Esophagus squamous epithelium (tissue), 5 donors: ENCODE measurements at places on chromosomes 5 and 9.

DNA sequence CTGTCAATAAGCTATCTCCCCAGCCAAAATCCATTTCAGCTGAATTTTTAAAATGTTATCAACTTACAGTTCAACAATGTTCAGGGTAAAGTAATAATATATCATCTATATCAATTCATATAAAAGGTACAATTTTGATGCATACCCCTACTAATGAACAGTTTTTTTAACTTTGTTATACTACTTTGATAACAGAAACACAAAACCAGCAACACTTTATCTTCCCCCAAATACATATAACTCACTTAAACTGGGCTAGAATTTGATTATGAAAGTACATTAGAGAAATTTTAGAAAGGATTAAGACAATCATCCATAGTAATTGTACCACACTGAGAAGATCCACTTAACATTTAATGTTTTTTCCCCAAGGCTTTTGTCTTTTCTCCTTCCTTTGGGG lies 5.1 kb downstream of the CDO1 start:
- no peak for DNase-seq

DNA sequence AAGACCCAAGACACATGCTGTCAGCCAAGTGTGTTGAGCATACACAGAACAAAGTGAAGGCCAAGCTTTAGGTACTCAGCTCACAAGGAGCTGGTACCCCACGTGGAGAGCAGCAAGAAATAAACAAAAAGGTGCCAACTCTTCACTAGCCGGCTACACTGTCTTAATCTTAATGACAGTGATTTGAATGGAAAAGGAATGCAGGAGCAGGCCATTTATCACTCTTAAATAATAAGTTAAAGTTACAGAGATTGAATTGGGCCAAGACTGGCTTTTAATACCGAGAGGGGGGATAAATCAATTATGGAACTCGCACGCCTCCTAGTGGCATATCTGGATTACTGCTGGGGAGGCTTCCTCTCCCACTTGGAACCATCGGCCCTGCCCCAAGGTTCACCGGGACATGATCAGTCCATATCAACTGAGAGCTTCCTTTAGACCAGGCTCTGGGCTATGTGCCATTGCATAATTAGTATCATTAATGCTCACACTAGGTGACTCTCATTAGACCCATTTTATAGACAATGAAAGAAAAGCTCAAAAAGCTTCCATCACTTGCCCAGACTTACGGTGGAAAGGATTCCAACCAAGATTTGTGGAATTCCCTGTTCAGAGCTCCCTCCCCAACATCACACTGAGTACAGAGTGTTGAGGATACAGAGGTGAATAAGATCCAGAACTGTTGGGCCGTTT lies 94.0 kb downstream of the ACTL7B start:
- no peak for DNase-seq

- no peak for DNase-seq
Measured at GRCh38 chr5:6455571-6456200, 7.0 kb downstream of the UBE2QL1 start.

DNA sequence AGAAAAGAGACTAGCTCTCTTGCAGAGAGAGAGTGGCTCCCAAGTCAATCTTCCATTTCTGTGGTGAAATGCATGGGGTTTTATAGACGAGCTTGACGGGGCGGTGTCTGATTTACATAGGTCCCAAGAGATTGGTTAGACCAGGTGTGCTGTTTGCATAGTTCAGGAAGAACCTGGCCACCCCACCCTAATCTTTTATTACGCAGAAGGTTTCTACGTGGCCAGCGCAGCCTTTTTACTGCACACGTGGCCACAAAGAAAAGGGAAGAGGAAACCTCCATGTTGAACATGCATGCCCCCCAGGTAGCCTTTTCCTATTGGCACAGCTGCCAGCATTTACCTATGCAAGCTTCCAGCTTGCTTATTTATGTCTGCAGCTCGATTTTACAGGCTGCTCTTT lies 92.1 kb downstream of the CAVIN4 start:
- DNase-seq: no peak

DNA sequence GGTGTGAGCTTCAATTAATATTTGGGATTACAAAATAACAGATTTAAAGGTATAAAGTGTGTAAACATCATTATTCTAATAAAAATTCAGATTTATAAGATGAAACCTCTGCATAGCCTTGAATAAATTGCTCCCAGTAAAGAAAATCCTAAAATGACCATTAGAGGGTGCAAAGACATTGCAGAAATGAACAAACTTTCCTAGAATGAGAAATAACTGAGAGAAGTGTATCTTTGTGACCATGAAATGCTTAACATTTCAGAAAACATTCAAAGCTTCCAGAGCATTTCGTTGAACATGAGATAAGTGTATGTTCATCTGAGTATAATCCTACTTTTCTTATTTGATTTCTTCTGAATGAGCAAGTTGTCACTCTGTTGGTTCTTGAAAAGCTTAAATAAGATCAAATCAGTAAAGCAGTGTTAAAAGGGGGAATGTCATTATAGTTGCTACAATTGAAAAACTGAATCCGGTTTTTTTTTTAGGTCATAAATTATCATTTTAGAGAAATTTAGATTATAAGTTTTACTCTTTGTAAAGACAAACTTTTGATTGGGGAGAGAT lies 24.7 kb upstream of the NUDT12 start:
- no peak for DNase-seq

DNA sequence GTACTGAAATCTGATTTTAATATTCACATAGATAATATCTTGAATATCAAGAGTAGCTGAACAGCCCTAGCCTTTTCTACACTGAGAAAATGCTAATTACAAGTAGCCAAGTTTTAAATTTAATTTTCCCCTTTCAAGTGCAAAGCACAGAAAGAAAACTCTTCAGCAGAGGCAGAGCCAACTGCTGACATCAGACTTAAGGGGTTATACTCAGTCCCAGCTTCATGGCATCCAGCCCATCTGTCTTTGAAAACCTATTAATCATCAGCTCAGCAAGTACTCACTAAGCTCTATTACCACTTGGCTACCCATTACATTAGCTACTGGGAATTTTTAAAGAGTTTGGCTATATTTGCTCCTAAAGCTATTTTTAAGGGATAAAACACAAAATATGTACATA lies 220.5 kb downstream of the SLC12A2 start:
- no peak for DNase-seq

- DNase-seq: no peak
Measured at GRCh38 chr9:13898957-13899356, 415.0 kb downstream of the NFIB start.

DNA sequence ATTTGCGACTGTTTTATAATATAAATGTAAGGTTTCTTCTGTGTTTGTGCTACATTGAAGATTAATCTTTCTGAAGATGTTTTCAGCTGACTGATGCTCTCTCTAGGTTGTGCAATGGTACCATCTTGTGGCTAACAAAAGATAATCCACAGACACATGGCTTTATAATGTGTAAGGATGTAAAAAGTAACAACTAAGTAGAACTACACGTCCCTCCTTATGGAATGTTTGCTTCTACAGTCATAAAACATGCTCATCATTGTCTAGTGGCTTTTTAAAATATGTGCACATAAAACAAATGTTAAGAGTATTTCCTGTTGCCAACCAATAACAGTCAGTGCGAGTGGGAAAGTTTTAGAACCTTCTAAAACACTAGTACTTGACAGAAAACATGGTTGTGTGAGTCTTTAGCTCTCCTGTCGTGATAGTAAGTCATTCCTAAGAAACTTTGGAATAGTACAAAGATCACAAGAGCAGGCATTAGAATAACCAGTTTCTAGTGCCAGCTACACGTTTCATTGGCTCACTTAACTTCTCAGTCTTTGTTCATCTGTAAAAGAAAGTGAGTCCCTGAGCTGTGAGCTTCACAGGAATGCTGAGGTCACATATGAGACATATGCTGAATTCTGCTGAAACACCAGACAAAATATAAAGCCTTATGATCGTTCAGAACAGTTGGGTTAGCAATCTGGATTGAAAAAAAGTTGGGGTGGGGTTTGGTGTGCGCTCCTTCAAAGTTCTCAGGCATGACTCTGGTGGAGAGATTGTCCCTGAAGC lies 75.7 kb upstream of the GLIS3 start:
- DNase-seq: no peak

DNA sequence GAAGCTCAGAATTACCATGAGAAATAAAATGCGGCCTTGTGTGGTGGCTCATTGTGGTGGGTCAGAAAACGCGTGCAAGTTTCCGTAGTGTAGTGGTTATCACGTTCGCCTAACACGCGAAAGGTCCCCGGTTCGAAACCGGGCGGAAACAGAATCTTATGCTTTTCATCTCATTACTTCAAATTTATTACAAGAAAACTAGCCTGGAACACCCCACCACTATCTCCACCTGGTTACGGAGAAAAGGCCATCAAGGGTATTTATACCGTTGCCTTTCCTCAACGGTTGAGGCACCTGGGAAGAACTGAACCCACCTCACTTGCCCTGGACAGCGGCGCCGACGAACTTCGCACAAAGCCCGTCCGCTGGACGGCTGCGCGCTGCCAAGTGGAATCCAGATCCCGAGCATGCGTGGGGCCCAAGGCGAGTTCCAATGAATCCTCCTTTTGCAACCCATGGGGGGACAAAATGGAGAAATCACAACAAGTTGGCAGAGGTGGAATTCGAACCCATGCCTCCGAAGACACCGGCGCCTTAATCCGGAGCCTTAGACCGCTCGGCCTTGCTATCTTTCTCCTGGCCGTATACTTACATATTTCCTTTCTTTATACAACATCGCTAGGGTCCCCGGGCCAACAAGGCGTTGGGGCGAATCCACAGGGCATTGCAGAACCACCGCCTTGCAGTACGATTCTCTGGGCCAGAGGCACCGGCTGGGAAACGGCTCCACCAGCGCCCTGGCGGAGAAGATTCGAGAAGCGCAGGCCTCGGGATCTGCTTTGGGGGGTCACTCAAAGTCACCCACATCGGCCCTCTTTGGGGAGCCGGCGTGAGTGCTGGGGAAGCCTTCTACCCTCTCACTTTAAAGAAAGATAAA lies 16.9 kb downstream of the OR2V2 start:
- no peak for DNase-seq

DNA sequence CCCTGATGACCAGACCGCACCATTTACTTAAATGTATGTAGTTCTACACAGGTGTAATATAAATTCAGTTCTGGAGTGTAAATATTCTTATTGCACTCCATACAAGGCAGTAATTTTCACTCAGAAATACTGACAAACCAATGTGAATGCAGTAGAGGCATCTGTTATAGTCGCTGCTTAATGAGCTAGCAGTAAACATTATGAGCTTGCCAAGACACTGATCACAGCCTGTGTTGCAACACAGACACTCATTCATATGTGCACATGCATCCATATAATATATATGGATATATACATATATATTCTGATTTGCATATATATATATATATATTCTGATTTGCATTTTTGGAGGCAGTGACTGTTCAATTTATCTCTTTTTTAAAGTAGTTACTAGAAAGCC lies 435.1 kb upstream of the ST8SIA4 start:
- no peak for DNase-seq

DNA sequence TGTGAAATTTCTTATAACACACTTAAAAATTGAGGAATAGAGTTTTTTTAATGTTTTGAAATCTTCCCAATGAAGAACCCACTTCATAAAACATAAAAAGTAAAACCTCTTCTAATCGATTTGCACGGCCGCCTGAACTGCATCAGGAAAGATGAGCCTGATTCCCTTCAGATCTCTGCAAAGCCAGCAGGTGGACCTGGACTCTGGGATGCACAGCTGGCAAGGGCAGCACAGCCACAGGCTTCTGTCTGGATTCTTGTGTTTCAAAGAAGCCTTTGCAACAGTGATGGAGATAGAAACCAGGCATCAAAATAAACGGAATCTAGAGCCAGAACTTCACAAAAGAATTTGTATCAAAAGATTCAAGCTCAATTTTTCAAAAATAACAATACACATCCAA lies 36.0 kb upstream of the SPATA31C2 start:
- no peak for DNase-seq

- no peak for DNase-seq
Measured at GRCh38 chr9:94627287-94627686, 12.0 kb downstream of the FBP1 start.

- no peak for DNase-seq
Measured at GRCh38 chr5:124126504-124127217, 614.7 kb downstream of the CSNK1G3 start.

DNA sequence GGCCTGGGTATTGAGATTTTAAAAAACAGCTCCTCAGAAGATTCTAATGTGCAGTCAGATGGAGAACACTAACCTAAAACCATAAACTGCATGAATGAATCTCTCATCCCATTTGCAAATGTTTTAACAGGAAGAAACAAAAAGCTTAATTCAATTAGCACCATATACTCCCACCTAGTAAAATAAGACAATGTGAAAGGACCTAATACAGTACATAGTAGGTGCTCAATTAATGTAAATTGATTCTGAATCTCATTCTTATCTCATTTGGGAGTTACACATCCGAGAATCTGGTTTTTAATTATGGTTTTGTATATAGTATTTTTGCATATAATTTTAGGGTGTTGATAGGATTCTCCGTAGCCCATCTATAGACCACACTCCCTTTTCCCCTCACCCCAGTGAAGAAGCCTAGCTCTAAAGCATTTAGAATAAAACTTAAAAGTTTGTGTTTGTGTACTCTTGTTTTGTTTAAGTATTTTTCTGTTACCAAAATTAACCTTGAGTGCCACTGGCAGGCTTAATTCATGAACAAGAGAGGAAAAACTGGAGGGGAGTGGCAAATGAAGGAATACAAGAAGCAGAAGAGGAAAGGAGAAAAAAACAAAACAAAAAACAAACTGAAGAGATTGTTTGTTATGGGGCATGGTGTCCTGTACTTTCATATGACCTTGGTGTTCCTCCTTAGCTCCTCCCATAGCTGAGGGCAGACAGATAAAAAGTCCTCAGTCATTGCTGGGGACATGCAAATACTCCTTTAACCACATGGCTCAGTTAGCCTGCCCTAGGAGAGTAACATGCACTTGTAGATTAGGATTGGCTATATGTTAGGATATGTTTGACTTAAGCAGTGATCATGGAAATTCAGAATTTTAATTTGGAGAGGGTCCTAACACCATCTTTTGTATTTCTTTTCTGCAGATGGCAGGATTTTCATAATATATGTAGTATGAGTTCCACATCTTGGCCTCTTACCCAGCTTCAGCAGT lies 1.2 kb downstream of the RNF14 start:
- no peak for DNase-seq

GRCh38 chr9:37596504-37596903 lies 4.1 kb upstream of the TOMM5 start:
- no peak for DNase-seq

DNA sequence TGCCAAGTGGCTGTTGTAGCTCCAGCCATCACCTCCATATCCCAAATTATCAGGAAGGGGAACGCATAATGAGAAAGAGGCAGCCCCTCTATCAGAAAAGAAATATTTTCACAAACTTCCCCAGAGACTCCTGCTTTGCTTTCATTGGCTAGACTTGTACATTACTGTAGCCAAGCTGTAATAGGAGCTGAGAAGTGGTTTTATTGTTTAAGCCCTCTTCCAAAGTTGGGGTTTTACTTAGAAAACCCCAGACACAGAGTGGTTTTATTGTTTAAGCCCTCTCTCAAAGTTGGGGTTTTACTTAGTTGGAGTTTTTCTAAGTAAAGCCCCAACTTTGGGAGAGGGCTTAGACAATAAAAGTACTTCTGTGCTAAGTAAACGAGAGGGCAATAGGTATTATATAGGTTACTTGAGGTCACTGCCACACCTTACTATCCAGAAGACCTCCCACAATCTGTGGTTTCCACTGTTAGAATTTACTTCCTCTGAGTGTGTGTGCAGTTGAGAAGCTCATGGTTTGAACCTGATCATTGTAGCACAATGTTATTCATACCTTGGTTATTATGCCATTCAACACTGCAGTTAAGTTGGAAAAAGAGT lies 215.7 kb upstream of the OTULINL start:
- no peak for DNase-seq
